ENCODE measurements at places on chromosomes 6 and 20.

DNA sequence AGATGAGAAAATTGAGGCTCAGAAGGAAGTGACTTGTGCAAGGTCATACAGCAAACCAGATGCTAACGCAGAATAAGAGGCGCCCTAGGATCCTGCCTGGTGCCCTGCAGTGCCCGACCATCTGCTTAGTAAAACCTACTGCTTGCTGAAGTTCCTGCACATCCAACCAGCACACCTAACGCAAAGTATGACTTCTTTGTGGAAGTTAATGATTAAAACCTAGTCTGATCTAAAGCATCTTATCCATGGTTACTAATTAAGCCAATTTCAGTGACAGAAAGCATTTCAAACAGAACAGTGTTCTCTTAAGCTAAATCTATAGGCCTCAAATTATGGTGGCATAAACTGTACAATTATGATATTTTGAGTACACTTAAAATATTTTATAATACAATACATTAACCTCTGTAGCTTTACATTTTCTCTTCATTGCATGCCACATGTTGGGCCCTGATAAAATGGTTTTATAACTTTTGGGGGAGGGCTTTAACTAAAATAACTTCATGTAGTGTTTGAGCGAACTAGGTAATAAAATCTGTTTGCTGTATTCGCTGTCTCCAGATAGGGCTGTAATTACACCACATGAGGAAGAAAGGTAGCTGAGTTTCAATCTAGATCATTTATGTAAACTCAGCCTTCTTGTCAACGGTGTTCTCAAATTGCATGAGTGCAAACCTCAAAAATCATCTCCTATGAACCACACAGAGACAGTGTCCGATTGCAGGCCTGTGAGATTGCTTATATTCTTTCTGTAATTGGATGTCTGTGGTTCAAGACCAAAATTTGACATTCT lies 37.5 kb upstream of the BEND3 start:
- DNase-seq, result no peak

DNA sequence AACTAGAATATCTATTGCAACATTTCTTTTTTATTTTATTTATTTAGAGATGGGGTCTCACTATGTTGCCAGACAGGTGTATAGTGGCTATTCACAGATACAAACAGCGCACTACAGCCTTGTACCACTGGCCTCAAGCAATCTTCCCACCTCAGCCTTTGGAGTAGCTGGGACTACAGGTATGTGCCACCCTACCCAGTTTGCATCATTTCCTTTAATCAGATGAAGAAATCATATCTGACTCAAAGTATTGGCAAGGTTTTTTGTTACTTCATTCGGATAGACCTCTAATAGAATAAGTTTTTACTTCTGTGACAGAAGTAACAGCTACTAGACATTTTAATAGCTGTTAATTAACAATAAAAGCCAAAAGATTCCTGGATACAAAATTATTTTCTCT lies 153.9 kb downstream of the CDK19 start:
- no peak for DNase-seq

DNA sequence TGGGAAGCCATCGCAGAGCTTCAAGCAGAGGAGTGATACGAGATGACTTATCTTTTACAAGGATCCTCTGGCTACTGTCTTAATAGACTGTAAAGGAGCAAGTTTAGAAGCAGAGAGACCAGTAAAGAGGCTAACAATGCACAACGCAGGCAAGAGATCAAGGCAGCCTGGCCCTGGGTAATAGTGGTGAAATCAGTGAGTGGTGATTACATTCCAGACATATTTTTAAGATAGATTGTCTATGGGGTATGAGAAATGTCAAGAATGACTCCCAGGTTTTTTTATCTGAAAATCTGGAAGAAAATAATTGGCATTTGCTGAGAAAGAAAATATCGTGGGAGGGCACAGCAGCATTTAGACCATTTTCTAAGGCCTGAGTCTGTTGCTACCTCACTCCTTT lies 213.6 kb upstream of the HTR1E start:
- DNase-seq, result no peak

- DNase-seq, result no peak
Observed at GRCh38 chr6:89840538-89840937, 10.9 kb downstream of the CASP8AP2 start.

DNA sequence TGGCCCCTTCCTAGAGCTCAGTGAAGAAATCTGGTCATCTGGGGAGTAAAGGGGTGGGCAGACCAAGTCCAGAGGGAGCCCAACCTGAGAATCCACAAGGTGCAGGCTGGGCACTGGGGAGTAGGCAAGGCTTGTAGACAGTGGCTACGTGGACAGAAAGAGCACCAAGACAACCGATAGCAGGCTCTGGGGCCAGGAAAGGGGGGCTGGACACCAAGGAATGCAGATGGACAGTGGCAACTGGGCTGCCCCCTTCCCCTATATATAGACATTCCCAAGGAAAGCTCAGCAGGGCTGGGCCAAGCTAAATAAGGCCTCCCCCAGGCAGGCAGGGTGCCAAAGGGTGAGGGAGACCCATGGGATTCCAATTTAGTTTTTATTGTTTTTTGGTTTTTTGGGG lies 1.5 kb upstream of the TNNC2 start:
- DNase-seq, result no peak

DNA sequence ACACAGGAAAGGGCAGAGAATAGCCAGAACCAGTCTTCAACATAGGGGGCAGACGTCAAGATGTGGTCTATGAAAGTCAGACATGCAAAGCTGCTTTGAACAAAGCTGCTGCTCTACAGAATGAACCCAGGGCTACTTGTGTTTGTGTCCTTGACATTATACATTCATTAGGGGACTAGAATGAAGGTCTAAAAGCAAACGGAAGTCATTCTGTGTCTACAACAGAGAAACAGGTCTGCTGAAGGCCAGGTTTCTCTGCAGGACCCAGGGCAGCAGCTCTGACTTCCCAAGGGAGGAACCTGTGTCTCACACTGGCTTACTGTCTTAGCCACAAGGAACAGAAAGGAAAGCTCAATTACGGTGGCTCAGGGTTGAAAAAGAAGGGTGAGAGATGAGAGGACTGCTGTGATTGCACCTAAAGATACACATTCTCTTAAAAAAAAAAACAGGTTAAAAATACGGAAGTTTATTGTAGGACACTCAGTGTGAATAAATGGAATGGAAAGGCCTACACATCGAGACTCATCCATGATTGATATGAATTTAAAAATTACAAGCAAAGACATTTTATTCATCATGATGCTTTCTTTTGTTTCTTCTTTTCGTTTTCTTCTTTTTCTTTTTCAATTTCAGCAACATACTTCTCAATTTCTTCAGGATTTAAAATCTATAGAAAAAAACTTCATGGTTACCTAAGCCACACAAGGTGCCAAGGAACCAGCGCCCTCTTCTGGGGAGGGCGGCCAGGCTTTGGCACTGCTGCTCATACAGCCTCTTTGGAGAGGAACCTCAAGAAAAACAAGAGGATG lies 6.7 kb downstream of the PSMA7 start:
- DNase-seq, result no peak

GRCh38 chr6:156889469-156889868 lies 112.3 kb downstream of the ARID1B start:
- DNase-seq, result no peak

DNA sequence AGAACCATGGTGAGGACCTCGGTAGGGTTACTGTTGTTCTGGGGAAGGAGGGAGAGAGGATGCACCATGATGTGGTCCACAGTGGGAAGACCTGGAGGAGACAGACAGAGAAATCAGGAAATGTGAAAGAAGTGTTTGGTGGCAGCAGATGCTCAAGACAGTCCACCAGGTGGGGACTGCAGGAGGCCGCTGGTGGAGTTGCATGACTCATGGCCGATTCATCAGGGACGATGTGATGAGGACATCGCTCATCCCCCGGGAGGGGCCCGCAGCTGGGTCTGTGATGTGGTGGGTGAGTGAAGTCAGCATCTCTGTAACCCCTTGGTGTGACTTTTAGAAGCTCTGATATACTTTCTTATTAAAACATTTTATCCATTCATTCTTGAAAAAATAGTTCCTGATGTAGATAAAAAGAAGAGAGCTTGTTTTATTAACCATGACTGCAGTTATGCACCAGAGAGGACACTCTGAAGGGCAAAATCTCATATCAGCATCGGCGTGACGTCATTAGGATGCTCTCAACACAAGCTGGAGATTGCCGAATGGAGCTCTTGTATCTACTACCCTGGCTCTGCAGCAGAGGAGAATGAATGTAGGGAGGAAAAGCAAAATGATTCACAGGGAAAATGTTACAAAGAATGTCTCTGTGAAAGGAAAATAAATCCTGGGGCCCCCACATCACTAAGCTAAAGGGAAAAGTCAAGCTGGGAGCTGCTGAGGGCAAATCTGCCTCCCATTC lies 71.2 kb downstream of the RAMACL start:
- DNase-seq, result peak; percentile 8

GRCh38 chr20:44692932-44693480 lies 22.2 kb upstream of the CCN5 start:
- DNase-seq, result no peak

DNA sequence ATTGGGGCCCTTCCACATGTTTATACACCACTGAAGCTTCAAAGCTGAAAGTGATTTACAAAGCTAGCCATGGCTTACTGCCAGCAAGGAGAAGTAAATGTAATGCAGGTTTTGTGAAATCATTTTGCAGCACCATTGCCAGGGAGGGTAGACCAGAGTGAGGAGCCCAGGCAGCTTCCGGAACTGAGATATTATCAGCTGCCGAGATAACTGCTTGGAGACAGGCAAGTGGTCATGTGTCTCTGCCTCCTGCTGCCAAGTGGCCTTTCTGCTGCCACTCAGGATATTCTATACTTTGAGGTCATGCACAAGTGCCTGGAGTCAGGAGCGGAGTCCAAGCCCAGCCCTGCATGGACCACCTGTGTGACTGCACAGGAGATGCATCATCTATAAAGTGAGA lies 160.2 kb downstream of the SYNDIG1 start:
- no peak for DNase-seq

DNA sequence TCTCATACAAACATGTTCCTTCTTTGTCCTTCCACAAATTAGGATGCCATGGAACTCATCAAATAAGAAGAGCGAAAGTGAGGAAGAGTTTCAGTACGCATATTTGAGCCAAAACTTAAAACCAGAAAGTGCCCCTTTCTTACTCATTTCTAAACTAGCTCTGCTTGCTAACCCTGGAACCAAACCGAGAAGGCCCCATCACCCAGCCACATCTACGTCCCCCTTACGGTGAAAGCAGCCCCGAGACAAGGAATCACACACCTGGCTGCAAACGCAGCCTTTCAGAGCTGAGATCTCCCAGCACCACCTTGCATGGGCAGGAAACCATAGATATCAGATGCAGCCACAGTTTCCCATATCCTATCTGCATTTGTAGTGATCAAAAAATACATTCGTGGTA lies 28.5 kb downstream of the TRERF1 start:
- no peak for DNase-seq

GRCh38 chr6:132107896-132108295 lies 156.7 kb upstream of the CCN2 start:
- DNase-seq, result no peak

DNA sequence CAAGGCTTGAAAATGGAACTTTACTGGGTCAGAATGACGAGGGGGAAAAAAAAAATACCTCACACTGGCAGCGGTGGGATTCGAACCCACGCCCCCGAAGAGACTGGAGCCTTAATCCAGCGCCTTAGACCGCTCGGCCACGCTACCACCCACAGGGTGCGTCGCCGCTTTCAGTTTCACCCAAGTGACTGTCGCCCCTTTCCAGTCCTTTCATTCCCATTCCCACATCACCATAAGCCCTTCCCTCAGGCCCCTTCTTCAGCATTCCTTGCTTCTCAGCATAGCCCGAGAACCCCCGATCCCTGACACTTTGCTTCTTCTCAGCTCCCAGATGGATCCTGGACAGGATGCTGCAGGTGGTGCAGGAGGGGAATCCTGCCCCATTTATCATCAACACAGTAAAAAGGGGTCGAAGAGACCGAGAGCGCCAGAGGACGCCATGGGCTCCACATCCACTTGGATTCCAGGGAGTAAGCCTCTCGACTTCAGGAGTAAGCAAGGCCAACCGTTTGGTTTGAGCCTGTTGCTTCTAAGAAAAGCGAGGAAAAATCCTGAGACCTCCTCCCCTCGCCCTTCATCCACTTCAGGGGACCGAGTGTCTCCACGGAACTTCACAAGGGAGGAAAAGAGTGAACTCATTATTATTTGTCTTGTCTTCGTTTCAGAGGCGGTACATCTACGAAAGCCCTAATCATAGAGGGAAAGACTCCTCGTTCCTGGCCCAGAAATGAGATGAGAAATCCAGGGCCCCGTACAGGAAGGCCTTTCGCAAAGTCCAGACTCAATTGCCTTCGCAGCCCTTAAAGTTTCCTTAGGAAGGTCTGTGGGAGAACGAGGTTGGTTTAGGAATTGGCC lies 20.0 kb upstream of the TRIM27 start:
- peak; percentile 51 for DNase-seq

DNA sequence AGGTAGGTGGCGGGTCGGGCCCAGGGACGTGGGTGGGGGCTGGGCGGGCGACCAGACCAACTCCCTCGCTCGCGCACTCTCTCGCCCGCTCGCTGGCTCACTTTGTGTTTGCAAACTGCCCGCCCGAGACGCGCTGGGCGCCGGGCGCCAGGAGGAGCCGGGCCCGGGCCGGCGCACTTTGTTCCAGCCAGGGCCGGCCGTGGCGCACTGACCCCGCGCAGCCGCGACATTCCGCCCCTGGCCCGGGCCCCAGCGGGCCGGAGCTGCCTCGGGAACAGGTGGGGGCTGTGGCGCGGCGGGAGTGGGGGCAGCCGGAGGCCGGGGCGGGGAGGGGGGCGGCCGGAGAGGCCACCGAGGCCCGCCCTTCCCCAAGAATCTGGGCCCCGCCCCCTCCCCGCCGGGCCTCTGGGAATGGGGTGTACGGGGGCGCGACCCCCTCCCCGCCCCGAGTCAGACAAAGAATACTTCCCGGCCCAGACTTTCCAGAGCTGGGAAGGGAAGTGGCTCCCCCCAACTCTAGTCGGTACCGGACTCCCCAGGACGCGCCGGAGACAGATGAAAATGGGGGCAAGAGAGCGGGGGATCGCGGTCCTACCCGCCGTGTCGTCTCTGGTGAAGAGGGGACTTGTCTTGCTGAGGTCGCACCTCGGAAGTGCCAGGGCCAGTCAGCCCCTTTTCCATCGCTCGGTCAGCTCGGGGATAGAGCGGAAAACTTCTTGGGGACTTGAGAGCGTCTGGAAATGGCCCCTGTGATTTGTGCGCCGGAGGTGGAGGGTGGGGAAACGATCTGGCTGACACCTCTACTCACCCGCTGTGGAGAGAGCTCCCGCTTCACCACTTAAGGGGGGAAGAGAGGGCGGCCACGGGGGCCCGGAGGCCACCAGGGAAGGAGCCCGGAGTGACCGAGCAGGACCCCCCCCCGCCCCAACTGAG lies 951 bp downstream of the FOXP4 start:
- no peak for DNase-seq

All from stimulated activated CD8-positive, alpha-beta memory T cell treated with anti-CD3 and anti-CD28 coated beads, Interleukin-4, amount 100 ng/mL, for 4 hours (primary cell).